ENCODE measurements at places on chromosomes 1 and 21.

DNA sequence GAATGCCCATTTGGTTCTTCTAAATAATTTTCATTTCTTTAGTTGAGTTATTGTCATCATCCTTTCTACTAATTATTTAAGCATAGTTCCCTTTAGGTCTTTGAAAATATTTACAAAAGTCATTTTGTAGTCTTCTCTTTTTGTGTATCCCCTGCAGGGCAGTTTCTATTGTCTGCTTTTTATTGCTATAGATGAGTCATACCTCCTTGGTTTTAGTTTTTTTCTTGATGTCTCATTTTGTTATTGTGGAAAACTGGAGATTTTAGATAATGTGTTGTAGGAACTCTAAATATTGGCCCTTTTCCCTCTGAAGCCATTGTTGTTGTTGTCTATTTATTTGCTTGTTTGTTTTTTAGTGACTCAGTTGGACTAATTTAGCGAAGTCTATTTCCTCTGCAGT is 387.9 kb downstream of the NUF2 start:
- DNase-seq: no peak

DNA sequence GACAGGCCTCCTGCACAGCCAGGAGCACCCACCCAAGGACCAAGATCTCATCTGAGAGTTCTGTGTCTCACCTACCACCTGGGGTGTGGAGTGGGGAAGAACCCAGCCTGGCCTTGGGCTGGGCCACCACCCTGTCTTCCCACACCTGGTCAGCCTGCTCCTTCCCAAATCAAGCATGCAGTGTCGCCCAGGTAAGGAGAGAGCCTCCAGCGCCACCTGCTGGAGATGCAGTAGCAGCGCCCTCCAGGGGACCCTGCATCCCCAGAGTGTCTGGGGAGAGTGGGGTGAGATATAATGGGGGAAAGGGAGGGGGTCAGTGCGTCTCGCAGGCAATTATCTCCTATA is 32.3 kb downstream of the KIAA2013 start:
- DNase-seq: peak; percentile 69

GRCh38 chr1:47914218-47914938 is 82.8 kb downstream of the TRABD2B start:
- no peak for DNase-seq

GRCh38 chr1:215631489-215631888 is 64.4 kb downstream of the KCTD3 start:
- no peak for DNase-seq

GRCh38 chr1:24094554-24094953 is 17.4 kb downstream of the MYOM3 start:
- no peak for DNase-seq

DNA sequence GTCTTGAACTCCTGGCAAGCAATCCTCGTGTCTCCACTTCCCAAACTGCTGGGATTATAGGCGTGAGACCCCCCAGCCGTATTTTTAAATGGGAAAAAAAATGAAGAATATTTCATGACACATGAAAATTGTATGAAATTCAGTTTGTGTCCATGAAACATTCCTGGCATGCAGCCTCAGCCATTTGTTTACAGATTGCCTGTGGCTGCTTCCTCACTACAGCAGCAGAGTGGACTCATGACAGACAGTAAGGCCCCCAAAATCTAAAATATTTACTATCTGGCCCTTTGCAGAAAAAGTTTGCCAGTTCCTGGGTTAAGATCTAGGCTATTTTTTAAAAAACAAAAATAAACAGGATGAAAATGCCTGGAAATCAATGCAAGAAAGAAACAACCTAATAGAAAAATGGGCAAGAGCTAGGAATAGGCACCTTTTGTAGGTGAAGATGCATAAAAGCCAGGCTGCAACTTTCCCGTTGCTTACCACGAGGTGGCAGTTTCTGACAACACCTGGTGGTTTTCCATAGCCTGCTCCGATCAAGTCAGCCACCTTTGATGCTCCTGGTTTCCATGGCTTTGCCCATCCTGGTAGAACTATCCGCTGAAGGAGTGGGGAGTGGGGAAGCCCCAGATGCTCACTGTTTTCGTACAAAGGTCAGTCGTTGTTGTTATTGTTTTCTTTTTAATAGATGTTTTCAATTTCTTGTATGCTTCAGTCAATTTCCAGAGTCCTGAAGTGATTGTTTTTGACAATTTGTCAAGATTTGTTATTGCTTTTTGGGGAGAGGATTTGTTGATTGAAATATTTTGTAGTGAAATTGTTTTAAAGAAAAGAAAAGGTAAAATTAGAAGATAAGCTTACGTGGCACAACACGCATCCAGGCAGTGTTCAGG is 24.3 kb downstream of the UBE2Q1 start:
- no peak for DNase-seq

DNA sequence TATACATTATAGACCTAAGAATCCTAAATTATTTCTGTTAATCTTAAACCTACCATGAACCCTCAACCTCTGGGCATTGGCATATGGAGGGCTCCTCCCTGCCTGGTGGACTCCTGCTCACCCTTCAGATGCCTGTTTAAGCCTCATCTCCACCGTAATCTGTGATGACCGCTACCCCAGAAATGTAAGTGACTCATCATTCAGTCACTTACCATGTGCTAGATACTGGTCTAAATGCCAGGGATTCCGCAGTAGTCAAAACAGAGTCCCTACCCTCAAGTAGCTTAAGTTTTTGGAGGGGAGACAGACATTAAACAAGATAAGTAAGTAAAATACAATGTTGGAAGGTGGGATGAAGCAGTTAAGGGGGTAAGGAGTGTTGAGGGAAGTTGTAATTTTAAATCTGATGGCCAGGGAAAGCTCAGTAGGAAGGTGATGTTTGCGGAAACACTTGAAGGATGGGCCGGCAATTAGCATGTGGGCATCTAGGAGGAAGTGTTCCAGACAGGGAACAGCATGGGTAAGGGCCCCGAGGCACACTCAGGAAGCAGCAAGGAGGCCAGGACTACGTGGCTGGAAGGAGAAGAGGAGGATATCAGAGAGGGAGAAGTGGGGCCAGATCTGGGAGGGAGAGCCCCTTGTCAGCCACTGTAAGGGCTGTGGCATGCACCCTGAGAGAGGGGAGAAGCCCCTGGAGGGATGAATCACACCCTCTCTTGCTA is 141.7 kb upstream of the HOOK1 start:
- no peak for DNase-seq

DNA sequence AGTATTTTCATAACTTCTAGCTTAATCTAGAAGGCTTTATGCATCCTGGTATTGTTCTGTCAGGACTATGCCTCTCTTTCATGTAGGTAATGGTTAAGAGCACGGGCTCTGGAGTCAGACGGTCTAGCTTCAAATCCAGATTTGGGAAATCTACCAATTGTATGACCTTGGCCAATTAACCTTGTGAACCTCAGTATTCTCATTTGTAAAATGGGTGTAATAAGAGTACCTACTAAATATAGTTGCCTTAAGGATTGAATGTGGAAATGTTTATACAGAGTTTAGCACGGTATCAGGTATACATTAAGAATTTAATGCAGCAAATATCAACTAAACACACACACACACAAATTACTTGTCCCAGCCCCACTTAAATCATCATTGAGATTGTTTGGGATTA is 97.3 kb upstream of the RAB3GAP2 start:
- DNase-seq: no peak

DNA sequence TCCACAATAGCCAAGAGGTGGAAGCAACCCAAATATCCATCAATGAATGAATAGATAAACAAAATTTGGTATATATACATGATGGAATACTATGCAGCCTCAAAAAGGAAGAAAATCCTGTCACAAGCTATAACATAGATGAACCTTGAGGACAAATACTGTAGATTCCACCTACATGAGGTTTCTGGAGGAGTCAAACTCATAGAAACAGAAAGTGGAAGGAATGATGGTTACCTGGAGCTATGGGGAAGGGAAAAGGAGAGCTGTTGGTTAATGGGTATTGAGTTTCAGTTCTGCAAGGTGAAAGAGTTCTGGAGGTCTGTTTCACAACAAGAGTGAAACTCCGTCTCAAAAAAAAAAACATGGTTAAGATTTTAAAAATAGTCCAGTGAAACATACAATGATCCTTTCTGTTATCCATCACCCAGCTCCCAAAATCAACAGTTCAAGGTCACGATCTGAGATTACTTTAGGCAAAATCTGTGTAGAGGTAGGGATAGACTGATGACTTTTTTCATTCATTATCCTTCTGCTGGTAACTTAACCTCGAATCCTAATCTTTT is 80.8 kb upstream of the HNRNPU start:
- no peak for DNase-seq

GRCh38 chr1:218374401-218375353 is 29.5 kb downstream of the TGFB2 start:
- no peak for DNase-seq

- no peak for DNase-seq
Observed at GRCh38 chr1:36396359-36396758, 1.3 kb downstream of the LSM10 start.

DNA sequence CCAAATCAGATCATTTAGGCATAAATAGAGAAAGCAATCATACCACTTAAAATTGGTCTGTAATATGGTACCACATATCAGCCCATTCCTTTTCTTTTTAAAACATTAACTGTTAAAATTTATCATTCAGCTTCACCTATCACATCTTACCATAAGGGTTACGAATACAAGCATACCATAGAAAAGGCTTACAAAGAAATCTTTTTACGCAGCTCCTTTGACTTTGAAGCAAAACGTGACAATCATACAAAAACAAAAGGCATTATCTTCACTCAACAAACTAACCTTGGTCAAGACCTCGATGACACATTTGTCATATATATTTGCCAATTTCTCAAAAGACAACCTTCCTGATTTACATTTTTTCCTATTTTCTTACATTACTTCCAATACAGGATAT is 169.0 kb downstream of the SMYD3 start:
- no peak for DNase-seq

GRCh38 chr1:46394108-46394871 is at the start of gene FAAH:
Gene FAAH, plus strand, starts transcription at chr1:46394317. Its CDS starts 32 bp downstream, at chr1:46394349.
- peak; percentile 51 for DNase-seq

DNA sequence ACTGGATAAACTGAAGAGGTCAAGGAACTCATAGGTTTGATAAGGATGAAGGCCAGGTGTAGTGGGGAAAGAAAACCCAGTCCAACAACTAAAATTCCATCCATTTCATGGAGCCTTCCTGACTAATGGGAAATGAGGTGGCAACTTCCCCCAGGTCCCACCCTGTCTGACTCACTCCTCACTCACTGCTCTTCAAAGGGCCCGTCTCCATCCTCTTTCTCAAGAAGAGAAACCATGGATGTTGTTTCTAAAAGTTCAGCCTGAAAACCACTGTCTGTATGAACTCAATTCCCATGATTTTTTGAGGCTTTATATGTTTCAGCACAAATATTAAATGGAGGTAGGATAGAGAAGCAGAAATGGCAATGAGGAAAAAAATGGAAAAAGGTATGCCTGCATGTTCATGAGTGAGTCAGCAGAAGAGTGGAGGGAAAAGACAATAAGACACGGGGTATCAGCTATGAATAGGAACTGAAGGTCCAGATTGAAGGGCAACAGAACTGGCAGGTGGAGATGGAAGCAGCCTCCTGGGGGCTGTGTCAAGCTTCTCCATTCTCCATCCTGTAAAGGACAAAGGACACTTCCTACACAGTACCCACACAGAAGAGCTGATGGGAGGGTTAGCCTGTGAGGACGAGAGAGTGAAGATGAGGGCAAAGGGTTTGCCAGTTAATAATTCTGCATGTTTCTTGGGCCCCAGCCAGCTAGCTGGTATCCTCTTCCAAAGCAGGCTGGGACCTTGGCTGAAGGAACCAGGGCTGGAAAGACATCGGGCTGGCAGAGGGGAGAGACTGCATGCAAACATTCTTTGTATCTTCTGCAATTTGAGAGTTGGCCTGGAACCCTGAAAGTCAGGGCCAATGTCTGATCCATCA is 5.5 kb upstream of the ELOVL1 start:
- no peak for DNase-seq

DNA sequence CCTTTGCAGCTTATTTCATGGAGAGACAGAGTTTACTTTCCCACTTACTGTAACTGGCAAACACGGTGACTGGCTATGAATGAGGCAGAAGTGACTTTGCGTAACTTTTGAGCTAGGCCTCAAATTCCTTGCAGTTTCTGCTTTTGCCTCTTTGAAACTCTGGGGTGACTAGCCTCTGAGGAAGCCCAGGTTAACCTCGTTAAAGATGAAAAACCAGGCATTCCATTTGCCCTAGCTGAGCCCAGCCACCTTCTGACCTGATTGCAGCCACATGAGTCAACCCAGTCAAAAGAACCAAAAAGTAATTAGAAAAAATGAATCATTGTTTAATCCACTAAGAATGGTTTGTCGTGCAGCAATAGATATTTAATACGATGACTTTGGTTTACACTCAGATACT is 20.4 kb downstream of the PRMT6 start:
- DNase-seq: no peak

DNA sequence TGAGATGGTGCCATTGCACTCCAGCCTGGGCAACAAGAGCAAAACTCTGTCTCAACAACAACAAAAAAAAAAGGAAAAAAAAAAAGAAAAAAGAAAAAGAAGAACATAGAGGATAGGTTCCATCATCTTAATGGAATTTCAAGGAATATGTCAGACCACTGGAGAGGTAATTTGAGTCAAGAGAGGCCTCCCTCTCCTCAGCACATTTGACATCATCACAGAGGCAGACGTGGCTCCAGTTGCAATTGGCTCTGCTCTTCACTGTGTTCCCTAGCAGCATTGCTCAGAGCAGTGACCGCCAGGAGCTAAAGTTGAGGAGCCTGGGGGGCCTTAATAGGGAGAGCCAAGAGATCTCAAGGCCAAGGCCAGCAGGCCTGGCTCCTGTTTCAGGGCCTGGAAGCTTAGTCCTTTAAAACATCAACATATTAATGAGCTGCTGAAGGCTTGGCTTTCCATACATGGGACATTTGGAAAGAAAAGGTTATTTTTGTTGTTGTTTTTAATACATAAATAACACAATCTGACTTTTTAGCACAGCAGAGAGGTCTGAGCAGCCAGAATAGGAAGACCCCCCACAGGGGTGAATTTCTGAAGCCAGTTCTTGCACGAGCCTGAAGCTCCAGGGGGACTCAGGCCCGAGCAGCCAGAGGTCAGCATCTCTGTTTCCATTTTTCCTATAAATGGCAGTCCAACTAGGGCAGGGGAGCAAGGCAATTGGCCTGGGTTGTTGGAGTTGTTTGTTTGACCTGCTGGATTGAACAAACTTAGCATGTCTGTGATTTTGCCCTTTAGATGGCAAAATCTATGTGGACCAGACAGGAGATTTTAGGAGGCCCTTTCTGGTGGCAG is 118.3 kb upstream of the FGGY start:
- DNase-seq: no peak
